ENCODE measurements at places on chromosomes 6 and 20. TPM values are rescaled to one million over a fixed set of nuclear protein-coding genes. Genes with fewer than 3 reads are reported as not detected.

GRCh38 chr6:109738255-109738654 lies 47.2 kb downstream of the FIG4 start:
- DNase-seq = no peak

DNA sequence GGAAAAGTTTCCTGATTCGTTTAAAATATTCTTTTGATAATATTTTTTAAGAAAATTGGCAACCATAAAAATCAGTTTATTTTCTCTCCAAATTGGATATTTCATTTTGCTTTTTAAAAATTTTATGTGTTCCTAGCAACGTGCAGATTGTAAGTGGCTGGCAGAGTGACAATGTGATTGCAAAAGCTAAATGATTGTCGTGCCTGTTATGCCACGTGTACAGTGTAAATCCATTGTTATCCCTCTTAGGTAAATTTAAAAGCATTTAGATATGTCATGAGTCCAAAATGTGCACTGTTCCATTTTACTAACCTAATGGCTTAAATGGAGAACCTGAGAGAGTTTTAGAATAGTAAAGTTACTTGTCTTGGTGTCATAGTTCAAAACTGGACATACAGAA lies 94.4 kb upstream of the ADGRF4 start:
- DNase-seq = no peak

DNA sequence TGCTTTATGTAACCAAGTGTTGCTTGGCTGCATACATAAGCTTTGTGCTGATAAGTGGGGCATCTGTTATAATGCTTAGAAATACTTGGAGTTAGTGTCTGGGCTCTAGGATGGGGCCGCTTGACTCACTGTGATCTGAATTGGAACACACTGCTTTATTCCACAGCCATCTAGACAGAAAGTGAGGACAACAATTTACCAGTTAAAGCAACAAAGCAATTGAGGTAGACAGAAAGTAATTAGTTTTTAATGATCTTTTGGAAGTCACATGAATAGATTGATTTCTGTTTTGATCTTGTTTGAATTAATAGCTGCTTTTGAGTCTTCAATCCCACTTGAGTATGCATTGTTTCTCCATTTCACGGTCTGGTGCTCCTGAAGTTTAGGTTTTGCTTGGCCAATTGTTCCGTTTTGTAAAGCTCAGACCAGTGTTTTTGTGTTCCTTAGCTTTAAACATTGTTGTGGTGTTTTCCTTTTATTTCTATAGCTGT lies 157.5 kb downstream of the TRMT11 start:
- no peak for DNase-seq

DNA sequence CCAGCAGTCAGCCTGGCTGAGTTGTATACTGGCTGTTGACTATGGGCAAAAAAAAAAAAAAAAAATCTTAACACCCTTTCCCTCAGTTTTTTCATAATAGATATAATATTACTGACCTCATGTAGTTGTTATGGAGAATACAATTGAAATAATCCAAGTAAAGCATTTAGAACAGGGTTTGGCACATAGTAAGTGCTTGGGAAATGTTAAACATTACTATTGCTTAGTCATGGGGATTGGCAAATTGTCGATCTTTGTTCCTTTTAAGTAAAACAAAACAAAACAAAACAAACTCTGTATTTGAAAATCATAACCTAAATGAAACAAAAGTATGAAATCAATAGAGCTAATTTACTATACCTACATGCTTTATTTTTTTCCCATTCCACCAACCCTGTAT lies 458.4 kb downstream of the GRIK2 start:
- DNase-seq = no peak

DNA sequence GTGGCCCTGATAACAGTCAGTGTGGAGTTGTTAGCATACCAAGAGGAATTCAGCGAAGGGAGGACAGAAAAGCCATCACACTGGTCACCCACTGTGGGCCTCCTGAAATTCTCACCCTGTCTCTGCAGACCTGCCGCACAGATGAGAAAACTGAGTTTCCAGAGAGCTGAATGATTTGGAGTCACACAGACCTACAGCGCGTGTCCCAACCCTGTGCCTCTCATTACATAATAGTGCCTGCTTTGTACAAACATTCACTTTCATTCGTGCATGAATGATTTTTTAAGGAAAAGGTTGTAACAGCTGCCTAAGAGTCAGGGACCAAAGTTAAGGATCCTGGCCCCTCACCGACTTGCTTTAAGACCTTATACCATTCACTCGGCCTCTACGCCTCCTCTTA lies 62.7 kb downstream of the THBS2 start:
- no peak for DNase-seq

The SRSF12 gene
- total RNA-seq = 1.9 TPM

The APCDD1L gene
- total RNA-seq = not detected

The TUBB1 gene
- total RNA-seq = not detected

All from Caki2 (cell line).